ENCODE measurements at places on chromosomes 2 and 18.
A peak's percentile ranks its signal among the peaks of the same experiment; 100 is the strongest.

GRCh38 chr2:239143858-239144712 lies 256.7 kb downstream of the HDAC4 start:
- peak; percentile 25 for DNase-seq

DNA sequence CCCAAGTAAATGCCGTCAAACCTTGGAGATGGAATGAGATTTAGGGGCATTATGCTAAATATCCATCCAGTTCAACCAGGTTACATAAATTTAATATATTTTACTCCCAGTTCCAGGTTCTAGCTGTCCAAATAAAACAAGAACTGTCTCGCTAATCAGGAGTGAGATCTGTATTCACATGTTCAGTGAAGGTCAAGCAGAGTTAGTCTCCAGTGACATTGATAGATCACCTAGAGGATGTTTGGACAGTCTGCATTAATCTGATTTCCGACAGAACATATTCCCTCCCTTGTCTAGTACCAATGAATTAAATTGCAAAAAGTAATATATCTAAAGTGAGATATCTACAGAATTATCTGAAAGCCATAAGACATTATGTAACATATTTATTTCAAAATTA lies 979.4 kb upstream of the CNTNAP5 start:
- no peak for DNase-seq

DNA sequence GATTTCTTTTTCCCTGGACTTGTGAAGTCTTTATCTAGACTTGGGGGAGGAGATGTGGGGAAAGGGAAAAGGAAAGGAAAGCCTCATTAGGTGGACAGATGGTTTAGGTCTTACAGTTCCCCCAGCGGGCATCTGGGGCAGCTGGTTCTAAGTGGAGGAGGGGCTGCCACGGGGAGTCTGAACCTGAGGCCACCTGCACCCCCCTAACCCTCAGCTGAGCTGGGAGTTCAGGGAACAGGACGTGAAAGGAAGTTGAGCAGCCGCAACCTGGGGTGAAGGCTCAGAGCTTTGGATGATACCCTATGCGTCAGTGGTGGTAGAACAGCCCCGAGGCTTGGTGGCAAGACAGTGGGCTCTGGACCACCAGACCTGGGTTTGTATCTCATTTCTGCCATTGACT lies 26.8 kb downstream of the ITM2C start:
- DNase-seq = no peak

DNA sequence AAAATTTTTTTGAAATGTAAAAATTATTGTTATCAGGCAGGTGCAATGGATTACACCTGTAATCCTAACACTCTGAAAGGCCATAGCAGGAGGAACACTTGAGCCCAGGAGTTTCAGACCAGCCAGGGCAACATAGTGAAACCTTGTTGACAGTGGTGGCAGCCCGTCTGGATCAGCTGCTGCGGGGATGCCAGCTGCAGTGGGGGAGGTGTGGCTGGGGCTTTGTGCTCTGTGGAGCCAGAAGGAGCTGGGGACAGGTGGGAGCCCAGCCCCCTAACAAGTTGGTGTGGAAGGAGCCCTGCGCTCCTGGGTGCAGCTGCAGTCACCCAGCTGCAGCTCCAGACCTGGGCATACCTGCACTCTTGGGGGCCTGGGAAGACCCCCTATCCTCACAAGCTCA lies 182.4 kb upstream of the MC4R start:
- no peak for DNase-seq

GRCh38 chr2:101116841-101117552 lies 34.2 kb downstream of the TBC1D8 start:
- no peak for DNase-seq

DNA sequence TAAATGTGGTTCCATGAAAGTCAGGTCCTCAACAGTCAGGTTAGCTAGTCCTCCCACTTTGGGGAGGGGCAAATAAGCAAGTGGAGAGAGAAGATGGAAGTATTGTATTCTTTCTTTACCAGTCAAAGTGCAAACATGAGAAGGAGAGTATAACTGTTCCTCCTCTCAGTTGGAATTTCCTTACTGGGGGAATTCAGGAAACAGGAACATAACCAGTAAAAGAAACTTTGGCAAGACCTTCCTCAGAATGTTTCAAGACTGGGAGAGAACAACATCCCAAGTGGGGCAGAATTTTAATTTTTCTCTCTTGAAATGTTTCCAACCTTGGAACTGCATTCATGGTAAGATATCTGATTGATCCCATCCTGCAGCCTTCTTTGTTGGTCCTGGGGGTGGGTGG lies 552.4 kb upstream of the TNP1 start:
- DNase-seq = no peak

DNA sequence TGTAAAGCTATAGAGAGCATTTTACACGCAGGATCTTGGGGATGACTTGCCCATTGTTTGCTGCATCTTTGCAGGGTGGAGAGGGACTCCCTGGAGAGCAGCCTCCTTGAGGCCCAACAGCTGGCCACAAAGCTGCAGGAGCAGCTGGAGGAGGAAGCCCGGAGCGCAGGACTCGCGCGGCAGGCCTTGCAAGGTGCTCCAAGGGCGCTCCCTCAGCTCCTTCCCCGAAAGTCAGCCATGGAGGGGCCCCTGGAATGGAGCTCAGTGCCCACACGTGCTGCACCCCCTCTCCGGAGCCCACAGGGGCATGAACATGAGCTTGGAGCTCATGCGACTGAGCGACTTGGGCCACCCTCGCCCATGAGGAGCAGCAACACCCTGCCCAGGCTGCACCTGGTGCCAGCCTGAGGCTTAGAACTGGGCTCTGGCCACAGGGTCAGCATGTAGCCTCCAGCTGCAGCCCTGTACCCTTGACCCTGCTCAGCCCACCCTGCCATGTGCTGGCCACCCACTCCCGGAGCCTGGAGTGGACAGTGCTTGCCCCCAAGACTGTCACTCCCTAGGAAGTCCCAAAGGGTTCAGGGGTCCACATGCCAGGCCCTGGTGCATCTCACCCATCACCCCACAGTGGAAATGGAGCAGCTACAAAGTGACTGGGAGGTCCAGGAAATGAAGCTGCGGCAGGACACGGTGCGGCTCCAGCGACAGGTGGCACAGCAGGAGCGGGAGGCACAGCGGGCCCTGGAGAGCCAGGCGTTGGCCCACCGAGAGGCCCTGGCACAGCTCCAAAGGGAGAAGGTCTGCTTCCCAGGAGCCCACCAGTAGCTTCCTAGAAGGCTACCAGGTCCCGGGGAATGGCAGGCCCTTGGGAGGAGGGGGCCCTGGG lies 43.0 kb downstream of the CROCC2 start:
- DNase-seq = no peak

DNA sequence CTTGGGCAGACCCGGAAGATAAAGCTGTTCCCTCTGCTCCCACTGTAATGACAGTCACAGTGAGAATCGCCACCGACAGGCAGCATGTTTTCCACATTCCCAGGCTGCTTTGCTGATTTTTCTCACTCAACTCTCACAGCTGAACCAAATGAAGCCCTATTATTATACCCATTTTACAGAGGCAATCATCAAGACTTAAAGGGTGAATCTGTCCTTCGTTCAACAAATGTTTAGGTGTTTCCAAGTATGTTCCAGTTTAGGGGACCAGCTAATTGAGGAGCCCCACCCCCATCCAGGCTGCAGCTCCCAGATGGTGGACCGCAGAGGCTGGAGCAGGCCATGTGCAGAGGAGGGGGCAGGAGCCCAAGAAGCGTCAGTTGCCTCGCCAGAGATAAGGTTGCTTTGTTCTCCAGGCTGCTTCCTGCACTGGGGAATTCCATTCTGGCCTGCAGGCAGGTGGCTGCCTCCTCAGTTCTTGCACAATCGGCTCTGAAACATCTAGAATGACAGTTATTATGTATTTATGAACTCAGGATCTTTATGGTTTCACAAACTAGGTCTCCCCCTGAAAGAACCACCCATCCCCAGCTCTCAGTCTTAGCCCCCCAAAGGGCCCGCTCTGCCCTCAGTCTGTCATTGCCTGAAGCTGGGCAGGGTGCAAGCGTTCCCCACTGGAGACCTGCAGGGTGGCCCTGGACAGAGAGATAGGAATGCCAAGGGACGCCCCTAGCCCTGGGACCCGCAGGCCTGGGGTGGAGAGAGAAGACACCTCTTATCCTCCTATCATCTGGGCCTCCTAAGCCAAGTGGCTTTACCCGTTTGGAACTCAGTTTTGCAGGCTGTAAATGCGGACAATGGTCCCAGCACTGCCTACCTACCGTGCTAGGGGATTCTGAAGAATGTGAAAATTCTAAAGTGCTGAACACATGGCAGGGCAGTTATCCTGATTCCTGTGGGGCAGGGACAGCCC lies 49.1 kb upstream of the MYCN start:
- no peak for DNase-seq

DNA sequence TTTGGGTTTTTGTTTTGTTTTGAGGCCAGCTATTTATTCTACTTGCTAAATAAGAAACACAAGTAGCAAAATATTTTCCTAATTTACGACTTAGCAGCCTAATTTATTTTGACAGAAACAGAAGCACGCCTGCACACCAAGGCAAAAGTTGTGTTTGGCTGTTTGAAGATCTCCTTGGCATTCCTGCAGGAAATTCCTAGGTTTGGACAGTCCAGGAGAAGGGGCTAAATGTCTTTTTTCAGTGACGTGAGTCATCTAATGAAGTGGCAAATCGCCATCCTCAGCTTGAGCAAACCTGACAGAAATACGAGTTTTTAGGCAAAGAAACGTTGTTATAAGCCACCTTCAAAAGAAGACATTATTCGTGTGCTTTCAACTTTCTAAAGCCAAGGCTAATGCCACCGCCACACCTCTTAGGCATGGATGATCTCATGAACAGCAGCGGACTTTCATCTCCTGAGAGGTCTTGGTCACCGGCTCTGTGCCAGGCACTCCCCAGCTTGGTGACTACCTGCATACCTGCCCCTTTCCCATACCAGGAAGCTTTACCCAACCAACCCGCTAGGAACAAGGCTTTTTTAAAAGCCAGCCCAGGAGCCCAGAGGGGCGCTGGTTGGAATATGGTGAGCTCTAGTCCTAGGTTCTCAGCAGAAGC lies 30.9 kb downstream of the STK39 start:
- DNase-seq = no peak

GRCh38 chr2:118006326-118006725 lies 7.5 kb downstream of the CCDC93 start:
- DNase-seq = no peak

DNA sequence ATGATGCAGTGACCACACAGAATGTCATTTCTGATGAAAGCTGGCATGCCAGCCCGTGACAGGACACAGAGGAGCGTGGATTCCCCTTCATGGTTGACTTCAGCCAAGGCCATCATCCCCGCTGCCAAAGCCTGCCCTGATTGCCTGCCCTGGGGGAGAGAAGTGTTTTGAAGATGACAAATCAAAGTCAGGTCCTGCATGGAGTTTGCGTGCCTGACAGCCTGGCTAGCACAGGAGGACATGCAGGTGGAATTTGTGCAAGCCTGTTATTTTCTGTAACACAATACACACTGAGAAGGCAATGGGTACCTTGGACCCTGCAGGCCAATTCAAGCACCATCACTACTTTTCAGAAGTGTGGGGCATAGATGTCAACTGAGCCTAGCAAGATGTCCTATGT lies 5.4 kb upstream of the IL1R2 start:
- no peak for DNase-seq

DNA sequence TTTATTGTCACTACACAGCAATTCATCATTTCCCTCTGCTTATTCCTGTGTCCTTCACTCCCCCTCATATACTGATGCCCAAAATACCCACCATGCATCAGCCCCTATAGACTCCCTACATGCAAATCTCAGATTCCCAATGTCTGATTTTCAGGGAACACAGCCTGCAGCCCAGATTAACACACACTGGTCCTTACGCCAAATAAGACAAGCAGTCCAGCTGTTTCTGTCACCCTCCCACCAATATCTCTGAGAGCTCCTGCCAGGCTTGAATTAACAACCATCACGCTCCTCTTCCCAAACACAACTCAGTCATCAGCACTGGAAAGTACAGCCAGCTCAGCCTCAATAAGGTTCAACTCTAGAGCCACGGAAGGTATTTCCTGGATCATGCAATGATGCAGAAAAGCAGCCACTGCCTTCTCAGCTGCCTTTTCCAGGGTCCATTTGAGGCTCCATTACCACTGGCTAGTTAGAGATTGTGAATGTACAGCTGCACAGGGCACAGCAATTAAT lies 39.0 kb upstream of the SLC35F5 start:
- DNase-seq = peak; percentile 12

DNA sequence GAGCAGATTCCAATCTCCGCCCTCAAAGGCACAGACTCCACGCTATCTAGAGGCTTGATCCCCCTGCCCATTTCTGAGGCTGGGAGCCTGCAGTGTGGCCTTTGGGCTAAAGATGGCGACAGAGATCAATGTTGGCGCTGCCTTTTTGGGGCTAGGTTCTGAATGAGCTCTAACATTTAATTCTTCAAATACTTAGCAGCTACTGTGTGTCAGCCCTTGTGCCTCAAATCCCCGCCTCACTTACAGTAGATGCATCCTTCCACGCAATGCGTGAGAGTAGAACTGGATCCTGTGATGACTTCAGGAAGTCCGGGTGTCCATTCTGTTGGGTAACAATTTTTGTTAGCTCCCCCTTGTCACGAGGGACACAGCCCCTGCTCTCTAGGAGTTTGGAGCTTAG lies 12.4 kb downstream of the IL1F10 start:
- DNase-seq = peak; percentile 21

GRCh38 chr2:156456616-156457015 lies 20.4 kb downstream of the GPD2 start:
- no peak for DNase-seq

Measured in brain microvascular endothelial cell (primary cell).